ENCODE measurements at places on chromosomes 4 and X. TPM values are rescaled to one million over a fixed set of nuclear protein-coding genes. Genes with fewer than 3 reads are reported as not detected.

Gene PNMA3
- total RNA-seq: 0.49 TPM

Gene ARHGAP36
- not detected for total RNA-seq

Gene C4orf36
- 7.3 TPM for total RNA-seq

Gene TEX13C
- total RNA-seq: not detected

All from upper lobe of left lung (tissue), 6 donors.